ENCODE measurements at places on chromosomes 12 and 14.
A peak's percentile ranks its signal among the peaks of the same experiment; 100 is the strongest.

DNA sequence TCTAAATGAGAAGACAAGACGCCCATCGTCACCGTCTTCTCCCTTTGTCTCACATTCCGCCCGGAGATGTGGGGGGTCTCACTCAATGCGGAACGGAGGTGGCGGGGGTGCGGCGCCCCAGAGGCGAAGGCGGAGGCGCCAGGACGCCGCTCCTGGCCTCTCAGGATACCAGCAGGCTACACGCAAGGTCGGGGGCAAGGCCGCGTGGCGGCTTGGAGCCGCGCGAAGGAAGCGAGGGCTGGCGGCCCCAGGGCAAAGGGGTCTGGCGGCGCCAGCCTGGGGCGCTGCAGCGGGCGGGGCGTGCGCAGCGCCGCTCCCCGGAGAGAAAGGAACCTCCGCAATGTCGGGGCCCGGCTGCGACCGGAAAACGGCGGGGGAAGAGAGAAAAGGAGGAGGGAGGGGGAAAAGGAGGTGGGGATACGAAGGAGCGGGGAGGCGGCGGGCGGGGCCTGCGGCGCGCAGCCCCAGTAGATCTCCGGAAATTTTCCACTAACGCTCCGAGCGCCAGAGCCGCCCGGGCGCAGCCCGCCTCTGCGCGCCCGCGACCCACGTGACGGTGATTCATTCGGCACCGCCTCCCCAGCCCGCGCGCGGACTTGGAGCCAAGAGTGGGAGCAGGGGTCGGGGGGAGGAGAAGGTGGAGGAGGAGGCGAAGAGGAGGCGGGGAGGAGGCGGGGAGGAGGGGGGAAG, 10.5 kb upstream of the SLC38A2 start:
- DNase-seq, result peak; percentile 98

GRCh38 chr12:12939888-12940287, 12.1 kb downstream of the GPRC5D start:
- DNase-seq, result no peak

DNA sequence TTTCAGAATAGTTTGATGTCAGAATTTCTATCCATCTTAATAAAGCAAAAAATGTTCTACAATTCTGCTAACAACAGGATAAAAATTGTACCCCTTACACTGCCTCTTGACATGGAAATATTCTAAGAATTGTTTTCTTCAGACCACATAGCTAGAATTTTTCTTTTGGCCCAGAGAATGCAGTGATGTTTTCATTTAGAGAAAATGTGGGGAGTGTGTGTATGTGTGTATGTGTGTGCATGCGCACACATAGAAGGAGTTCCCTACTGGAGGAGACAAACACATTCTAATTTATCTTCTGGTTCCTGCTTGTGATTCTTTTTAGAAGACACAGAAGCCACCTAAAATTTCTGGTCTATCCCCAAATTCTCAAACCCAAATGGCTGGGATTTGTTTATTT, 1145.7 kb downstream of the VRK1 start:
- DNase-seq, result no peak

DNA sequence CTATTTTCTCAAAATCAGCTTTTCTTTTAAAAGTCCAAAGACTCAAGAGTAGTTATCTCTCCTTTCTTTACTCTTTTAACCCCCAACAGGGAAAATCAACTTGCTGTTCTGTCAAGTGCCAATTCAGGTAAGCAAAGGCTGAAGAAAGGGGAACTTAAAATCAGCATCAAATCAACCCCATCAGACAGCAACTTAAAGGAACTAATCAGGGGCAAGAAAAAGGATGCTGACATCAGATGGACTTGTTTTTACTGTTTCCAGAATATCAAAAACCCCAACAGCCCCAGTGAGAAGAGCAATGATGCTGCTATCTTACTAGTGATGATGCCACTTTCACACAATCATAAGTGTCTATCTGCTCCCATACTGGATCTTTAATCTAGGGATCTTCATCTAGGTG, 3.4 kb downstream of the BAZ2A start:
- DNase-seq, result no peak

DNA sequence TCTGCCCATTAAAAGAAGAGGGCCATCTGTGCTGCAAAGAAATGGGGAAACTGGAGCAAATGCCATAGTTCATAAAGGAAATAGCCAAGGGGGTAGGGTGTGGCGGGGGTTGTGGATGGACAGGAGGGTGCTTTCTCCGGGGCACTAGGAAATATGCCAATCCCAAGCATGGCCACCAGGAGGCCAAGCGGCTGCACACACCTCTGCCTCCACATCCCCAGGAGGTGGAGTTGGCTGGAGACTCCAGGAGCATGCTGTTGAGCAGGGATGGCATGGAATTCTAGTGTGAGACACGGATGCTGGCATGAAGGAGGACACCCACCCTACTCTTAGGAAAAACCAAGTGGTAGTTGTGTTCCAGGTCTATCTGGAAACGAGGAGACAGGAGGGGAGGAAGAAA, 25.2 kb downstream of the NID2 start:
- DNase-seq, result peak; percentile 77

- no peak for DNase-seq
Observed at GRCh38 chr14:33914676-33915516, 36.0 kb downstream of the EGLN3 start.

- no peak for DNase-seq
Observed at GRCh38 chr12:109711596-109712461, 1.8 kb upstream of the FAM222A start.

GRCh38 chr12:100858656-100859055, 64.1 kb downstream of the ANO4 start:
- DNase-seq, result no peak

- DNase-seq, result no peak
Observed at GRCh38 chr12:86134561-86134960, 121.6 kb downstream of the MGAT4C start.

DNA sequence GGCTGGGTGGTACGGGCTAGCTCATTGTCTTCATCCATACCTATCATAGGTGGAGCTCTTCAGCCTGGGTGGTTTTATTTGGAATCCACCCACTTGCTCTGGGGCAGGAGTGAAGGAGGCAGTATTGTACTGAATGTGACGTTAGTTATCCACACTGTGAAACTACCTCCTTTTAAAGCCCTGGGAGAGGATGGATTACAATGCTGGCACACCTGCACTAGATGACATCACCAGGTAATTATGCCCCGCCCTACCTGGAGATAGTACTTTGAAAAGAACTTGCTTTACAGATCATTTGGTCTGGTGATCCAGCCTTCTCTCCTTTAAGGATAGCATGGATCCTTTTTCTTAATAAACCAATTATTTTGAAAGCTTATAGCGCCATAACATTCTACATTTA, 78.0 kb downstream of the B4GALNT3 start:
- no peak for DNase-seq

- no peak for DNase-seq
Observed at GRCh38 chr12:7835116-7835515, 37.6 kb downstream of the SLC2A14 start.

DNA sequence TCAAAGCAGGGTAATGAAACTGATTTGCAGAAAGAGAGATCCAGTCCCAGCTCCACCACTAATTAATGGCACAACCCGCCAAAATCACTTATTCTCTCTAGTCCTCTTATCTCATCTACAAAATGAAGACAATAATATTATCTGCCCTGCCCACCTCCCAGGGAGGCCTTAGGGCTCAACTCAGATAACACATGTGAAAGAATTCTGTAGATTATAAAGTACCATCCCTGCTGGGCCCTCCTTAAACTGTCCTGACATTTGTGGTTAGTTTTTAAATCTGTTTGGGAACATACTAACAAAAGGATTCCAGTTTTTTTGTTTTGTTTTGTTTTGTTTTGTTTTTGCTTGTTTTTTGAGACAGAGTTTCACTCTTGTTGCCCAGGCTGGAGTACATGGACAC, 7.3 kb downstream of the POMT2 start:
- DNase-seq, result no peak

DNA sequence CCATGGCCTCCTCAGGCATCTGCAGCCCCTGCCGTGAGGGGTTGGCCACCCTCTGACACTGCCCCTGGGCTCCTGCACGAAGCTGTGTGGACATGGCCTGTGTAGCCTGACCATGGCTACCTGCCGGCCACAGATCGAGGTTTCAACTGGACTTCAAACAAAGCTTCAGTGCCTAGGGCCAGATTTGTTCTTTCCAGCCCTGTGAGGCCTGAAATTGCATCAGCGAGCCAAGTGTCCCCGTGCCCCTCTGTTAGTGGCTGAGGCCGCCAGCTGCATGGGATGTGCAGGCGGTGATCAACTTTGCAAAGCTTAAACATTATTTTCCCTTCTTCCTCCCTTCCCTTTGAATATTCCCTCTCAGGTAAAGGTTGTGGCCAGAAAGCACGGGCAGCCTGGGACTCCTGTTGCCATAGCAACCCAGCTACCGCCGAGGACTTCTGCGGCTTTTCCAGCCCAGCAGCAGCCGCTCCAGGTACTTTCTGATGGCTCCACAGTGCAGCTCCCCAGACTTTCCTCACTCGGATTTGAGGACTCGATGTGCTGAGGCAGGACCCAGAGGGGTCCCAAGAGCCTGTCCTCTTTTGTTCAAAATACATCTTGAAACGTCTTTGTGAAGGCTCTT, 35.8 kb downstream of the DDX51 start:
- DNase-seq, result no peak

DNA sequence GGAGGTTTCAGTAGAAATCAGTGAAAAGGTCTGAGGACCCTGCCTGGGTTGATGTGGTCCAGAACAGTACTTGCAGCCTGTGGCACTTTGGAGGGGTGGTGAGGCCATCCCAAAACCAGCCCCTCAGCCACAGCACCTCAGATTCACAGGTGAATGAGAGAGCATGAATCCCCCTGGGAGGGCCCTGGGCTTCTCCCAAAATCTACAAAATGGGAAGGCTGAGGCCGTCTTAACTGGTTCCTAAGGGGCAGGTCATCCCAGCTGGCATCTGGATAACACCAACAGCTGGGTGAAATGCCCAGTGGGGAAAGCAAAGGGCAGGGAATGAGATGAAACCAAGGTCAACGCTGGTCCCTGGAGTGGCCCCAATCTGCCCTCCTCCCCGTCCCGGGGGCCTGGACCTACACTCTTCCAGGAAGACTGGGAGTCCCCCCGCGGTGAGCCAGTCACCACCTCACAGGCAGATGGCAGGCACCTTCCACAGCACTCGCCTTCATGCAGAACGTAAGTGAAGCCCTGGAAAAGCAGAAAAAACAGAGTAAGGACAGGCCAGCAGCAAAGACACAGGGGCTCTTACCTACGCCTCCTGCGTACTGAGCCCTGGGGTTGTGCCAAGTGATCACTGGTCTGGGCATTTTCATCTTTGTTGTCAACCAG, 26.3 kb upstream of the ANO2 start:
- no peak for DNase-seq

- no peak for DNase-seq
Observed at GRCh38 chr12:68198507-68199086, 27.0 kb downstream of the IL26 start.

- DNase-seq, result no peak
Observed at GRCh38 chr12:5512601-5512970, 80.7 kb downstream of the NTF3 start.

DNA sequence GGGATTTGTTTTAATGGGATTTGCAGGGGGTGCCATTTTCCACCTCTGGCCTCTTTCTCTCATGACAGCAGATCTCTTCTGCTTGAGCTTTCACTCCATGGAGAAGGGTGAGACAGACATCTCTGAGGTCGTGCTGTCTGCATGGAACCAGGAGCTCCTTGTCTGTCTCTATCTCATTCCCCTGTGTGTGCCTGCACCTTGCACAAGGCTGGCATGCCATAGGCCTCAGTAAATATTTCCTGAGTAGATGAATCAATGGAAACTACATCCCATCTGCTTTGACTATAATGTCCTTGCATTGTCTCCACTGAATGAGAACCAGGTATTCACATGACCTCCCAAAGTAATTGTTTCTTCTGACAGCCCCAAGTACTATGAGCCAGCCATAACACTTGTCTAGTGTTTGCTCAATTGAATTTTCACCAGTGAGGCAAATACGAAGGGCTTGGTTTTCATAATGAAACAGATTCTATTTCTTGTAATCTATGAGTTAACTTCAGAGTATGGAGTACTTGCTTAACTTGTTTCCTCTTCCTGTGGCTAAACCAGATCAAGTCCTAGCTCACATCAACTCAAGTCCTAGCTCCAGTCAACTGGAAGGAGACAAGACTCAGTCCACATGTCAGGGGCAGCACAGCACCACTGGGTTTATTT, 32.3 kb downstream of the KCNK13 start:
- no peak for DNase-seq

DNA sequence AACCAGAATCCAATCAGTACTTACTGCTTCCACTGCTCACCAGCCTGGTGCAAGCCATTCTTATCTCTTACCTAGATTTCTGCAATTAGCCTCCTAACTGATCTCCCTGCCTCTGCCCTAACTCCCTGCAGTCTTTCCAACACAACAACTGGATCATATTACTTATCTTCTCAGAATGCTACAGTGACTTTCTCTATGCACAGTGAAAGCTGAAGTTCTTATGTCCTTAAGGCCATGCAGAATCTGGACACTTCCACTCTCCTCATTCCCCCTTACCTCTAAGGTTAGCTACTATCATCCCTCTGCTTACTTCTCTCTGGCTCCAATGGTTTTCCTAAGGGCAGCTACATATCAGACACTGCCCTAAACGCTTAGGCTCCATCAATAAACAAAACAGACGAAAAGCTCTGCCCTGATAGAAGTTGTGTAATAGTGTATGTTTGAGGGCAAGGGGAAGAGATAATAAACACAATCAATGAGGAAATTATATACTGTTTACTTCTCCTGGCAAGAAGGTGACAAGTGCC, 4.0 kb downstream of the KTN1 start:
- no peak for DNase-seq

DNA sequence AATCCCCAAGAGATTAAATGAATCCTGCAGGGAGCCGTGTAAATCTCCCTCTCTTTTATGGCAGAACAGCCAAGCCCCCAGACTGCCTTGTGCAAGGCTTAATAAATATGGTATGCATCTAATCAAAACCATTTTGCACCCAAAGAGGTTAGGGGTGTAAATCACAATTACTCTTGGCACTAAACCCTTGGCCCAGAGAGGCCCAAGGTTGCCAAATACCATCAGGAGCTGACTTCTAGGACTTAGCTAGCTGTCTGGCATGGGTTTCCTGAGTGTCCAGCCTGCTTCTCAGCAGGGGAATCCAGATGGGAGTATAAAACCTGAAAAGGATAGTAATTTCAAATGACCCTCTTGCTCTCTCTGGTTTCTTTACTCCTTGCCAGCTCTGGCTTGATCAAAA, 610.4 kb downstream of the MED13L start:
- DNase-seq, result no peak

DNA sequence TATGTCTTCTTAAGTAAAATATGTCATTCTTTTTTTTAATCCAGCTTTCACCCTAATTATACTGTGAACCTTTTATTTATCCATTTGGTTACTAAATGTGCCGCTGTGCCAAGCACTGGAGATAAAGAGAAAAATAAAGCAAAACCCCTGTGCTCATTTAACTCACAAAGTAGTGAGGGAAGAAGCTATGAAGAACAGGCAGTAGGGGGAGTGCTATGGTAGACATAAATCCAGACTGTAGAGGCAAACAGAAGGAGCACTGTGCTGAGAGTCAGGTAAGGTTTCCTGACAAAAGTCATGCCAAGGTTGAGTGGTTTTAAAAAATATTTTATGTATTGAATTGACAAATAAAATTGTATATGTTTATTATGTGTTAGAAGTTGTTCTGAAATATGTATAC, 188.5 kb upstream of the SYT10 start:
- no peak for DNase-seq

Measured in activated effector memory CD4-positive, alpha-beta T cell treated with anti-CD3 and anti-CD28 coated beads, Interleukin-2, amount 50 U/mL, for 16 hours (primary cell).